ENCODE measurements at places on chromosomes 7 and 10.

DNA sequence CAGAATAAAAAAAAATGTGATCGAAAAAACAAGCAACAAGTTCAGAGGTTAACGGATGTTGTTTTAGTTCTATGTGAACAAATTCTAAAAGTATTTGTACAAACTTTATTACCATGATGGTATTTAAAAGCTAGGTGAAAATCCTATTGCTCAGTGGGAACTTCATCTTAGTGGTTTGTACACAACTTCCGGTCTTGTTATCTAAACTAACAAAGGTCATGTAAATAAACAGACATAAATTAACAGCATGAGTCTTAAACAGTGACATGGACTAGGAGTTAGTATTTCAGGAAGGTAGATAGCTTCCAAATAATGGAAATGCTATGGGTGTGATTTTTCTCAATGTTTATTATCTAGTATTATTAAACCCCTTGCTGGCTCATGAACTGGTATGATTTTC, 83.8 kb downstream of the SPAG6 start:
- no peak for DNase-seq

DNA sequence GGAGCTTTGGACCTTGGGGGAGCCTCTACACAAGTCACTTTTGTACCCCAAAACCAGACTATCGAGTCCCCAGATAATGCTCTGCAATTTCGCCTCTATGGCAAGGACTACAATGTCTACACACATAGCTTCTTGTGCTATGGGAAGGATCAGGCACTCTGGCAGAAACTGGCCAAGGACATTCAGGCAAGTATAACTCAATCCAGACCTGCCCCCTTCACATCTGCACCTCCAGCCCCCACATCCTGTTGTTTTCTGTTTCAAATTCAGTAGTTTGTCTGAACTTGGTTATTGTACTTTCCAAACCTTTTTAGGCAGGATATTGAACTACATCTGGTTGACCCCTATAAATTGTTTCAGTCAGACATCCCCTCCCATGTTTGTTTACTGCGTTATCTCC, 62.4 kb upstream of the CC2D2B start:
- no peak for DNase-seq

DNA sequence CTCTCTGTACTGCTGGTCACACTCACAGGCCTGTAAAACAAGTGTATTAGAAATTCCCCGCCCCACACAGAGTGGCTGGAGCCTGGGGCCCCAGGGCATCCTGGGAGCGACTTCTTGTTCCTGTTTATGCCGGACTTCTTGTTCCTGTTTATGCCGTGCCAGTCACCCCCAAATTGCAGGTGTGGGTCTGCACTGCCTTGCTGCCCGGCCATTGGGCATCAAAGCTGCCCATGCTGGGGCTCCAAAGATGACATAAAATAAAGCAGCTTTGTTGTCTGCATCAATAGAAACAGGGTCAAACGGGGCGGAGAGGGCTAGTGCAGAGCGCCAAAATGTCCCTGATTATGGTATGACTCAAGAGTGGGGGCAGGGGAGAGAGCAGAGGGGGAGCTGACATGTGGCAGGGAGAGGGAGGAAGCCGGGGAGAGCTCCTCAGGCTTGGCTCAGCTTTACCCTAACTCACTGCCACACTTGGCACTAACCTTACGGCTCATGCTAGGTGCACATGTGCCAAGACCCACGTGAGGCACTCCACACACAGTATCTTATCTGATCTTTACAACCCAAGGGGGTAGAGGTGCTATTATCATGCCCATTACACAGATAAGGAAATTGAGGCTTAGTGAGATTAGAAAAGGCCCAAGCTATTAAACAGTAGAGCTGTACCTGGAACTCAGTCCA, 98.4 kb downstream of the PIP4K2A start:
- DNase-seq = peak; percentile 27

- no peak for DNase-seq
These were observed 13.5 kb downstream of the PRF1 start for GRCh38 chr10:70588859-70589570.

DNA sequence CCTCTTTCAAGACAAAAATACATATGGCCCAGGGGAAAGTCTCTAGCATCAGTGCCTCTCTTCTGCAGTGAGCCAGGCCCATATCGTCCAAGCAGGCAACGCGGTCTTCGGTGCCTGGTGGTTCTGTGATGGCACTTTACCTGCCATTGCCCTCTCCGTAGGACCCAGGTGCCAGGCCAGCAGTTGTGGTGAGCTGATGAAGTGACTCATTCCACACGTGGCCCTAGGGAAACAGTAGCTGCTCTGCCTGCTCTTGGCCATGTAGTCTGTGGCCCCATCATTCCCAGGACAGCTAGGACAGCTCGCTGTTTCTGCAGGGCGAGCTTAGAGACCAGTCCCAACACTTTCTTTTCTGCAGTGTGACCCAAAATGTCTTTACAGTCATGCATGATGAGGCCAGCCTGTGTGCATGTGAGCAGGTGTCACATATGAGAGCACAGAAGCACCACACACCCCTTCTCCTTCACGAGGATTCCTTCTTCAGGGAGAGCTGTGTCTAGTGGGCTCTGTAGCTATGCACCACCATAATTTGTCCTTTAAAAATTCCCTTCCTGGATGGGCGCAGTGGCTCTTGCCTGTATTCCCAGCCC, 39.0 kb downstream of the SVIL start:
- no peak for DNase-seq

GRCh38 chr10:87930934-87931835, 67.8 kb downstream of the PTEN start:
- DNase-seq = no peak

DNA sequence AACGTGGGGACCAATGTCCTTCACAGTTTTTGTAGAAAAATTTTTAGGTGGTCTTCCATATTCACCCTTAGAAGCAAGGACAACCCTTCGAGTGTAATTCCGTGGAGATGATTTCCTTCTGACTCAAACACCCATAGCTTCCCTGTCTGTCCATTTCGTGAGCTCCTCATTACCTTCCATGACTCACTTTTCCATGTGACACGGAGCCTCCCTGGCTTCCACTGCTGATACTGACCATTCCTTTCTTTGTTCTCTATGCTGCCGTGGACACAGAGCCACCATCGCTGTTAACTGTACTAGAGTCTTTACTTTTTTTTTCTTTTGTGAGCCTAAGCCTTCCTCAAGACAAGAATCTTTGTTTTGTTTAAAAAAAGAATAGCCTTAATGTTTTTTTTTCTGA, 12.5 kb upstream of the ARMS2 start:
- no peak for DNase-seq
